ENCODE measurements at places on chromosomes 6 and 20.

DNA sequence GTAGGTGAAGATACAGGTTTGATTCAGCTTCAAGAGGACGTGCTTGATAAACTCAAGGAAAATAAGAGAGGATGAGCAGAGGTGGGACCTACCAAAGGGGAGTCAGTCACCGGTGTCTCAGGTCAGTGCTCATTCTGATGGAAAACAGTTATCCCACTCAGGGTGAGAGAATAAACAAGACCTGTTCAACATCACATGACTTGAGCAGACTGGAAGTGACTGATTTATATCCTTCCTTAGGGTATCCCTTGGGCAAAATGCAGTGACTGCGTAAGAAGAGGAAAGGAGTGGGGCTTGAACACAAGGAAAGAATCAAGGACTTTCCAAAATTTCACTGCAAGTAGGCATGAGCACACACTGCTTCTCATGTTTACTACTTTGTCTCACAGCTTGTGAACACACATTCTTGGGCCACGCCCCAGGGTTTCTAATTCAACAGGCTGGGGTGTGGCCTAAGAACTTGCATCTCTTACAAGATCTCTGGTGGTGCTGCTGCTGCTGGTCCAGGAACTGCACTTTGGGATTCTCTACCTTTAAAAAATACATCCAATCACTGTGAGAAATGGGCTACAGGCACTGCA, 11.6 kb downstream of the CST3 start:
- no peak overlapping the region for H3K4me3 ChIP-seq
- no peak for ATAC-seq
- peaks cover 31% of the 10 kb centered on the region for H3K27me3 ChIP-seq
- no peak overlapping the region for H3K27ac ChIP-seq

GRCh38 chr6:113823916-113824315, 33.2 kb upstream of the MARCKS start:
- H3K4me3 ChIP-seq: no peak overlapping the region
- no peak for ATAC-seq
- no peaks in the 10 kb centered on the region for H3K36me3 ChIP-seq
- peaks cover 5% of the 10 kb centered on the region for H3K4me1 ChIP-seq

DNA sequence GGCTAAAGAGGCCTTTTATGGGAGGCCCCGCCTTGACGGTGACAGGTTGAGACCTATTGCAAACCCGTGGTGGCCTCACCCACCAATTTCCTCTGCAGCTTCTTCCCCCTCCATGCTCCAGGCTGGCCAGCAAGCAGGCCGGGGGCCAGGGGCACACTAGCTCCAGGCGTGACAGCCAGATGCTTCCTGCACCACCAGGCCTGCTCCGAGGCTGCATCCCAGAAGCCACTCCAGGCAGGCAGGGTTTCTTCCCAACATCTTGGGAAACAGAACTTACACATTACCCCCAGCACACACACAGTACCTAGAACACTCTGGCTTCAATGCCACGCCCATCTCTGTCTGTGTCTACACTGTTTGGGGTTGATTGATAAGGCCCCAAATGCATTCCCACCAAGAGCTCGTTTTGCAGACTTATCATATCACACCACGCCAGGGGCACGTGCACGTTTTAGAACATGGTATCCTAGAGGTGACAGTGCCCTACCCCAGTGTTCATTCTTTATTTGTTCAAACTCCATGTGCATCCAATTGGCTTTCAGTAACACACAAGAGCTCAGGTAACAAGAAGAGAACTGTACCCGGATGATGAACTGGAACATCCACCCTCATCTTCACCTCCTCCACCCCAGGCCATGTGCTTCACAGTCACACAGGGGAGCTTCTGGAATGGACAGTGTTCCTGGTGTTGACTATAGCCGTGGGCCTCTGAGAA, 221.4 kb upstream of the RREB1 start:
- H3K4me1 ChIP-seq: peaks cover 8% of the 10 kb centered on the region
- H3K4me3 ChIP-seq: no peak overlapping the region
- H3K36me3 ChIP-seq: no peaks in the 10 kb centered on the region
- H3K27ac ChIP-seq: no peak overlapping the region
- no peaks in the 10 kb centered on the region for H3K27me3 ChIP-seq

DNA sequence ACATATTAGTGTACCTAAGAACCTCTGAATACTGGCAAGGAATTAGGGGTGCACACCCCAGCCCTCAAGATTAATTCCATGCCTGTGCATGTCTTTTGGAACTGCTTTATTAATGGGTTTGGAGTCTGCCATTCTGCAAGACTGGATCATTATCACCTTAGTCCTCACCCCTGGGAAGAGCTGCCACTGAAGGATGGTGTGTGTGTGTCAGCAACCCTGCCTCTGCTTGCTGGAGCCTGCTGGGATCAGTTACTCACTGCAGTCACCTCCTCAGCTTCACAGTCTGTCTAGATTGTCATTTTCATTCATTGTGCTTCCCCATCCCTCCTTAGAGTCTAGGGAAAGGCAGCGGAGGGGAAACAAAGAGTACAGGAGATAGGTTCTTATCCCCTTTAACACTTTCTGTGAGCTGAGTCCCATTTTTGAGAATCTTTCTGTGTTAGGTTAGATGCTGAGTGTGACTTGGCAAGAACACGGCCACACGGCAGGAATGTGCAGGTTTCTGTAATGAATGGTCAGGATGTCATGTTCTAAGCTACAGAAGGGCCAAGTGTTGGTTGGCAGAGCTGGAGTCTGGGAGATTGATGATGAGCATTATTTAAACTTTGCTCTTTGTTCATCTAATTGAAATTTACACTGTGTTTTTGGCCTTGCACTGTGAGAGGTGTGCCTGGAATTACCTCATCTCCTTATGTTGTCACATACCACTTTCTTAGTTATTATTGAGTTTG, 21.1 kb downstream of the GHRH start:
- no peak for ATAC-seq
- H3K4me3 ChIP-seq: no peak overlapping the region
- H3K4me1 ChIP-seq: no peaks in the 10 kb centered on the region
- peaks cover 78% of the 10 kb centered on the region for H3K36me3 ChIP-seq
- peak overlapping the region; percentile 1 for H3K27ac ChIP-seq

- no peaks in the 10 kb centered on the region for H3K36me3 ChIP-seq
- no peaks in the 10 kb centered on the region for H3K4me1 ChIP-seq
- no peak overlapping the region for H3K27ac ChIP-seq
- ATAC-seq: no peak
Measured at GRCh38 chr6:3958255-3958654, 109.1 kb downstream of the FAM50B start.

DNA sequence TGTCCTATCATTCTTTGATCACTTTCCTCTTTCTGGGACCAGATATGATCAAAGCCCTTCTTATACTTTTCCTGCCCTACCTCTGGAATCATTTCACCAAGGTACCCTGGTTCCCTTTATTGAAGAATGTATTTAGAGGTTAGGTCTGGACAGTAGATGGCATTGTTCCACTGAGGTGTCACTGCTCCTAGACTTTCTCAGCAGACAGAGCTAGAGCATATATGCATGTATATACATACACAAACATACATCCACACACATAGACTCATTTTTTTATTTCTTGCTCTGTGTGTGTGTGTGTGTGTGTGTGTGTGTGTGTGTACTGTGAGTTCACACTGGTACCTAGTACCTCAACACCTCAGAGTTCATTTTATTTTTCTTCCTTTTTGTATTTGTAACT, 40.9 kb downstream of the PTPRA start:
- H3K4me1 ChIP-seq: peaks cover 5% of the 10 kb centered on the region
- H3K27me3 ChIP-seq: no peaks in the 10 kb centered on the region
- H3K36me3 ChIP-seq: no peaks in the 10 kb centered on the region
- no peak overlapping the region for H3K4me3 ChIP-seq
- no peak overlapping the region for H3K27ac ChIP-seq

DNA sequence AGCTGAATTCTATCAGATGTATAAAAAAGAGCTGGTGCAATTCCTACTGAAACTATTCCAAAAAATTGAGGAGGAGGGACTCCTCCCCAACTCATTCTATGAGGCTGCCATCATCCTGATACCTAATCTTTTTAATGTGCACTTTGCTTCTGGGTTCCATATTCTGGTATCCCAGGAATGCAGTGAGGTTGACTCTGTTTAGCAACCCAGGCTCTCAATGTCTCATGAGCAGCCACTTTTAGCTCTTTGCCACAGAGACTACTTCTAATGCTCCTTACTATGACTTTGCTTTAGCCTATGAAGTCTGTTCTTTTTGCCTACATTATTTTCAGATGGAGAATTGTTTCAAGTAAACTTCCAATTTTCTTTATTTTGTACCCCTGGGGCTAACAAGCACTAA, 185.5 kb upstream of the NRSN1 start:
- no peak overlapping the region for H3K4me3 ChIP-seq
- H3K27me3 ChIP-seq: no peaks in the 10 kb centered on the region
- H3K4me1 ChIP-seq: no peaks in the 10 kb centered on the region
- no peak overlapping the region for H3K27ac ChIP-seq
- ATAC-seq: no peak

DNA sequence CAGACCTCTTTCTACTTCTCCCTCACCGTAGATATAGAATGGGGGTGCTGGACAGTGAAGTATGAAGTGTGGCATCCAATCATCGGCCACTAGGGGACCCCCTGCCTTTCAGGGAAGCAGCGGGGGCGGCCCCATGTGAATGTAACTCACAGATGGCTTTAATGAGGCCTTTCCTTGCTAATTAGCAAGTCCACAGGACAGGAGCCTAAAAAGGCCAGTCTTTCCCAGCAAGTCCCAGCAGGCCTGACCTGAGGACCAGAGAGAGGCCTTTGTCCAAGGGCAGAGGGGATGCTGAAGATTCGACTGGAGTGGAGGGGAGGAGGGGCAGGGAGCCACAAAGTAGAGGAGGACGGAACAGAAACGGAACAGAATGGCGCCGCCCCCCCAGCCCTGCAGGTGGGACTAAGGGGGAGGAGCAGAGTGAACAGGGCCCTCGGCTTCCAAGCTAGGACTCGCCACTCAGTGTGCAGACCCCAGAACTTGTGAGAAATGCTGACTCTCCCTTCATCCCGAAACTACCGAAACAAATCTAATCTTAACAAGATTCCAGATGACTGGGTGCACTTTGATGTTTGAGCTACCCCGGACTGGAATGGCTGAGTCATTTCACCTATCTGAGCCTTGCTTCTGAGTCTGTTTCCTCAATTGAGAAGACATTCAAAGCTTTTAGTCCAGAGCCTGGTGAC, 5.8 kb downstream of the C6orf132 start:
- H3K27me3 ChIP-seq: peaks cover 18% of the 10 kb centered on the region
- peak overlapping the region; percentile 72 for H3K4me3 ChIP-seq
- H3K27ac ChIP-seq: peak overlapping the region; percentile 85

DNA sequence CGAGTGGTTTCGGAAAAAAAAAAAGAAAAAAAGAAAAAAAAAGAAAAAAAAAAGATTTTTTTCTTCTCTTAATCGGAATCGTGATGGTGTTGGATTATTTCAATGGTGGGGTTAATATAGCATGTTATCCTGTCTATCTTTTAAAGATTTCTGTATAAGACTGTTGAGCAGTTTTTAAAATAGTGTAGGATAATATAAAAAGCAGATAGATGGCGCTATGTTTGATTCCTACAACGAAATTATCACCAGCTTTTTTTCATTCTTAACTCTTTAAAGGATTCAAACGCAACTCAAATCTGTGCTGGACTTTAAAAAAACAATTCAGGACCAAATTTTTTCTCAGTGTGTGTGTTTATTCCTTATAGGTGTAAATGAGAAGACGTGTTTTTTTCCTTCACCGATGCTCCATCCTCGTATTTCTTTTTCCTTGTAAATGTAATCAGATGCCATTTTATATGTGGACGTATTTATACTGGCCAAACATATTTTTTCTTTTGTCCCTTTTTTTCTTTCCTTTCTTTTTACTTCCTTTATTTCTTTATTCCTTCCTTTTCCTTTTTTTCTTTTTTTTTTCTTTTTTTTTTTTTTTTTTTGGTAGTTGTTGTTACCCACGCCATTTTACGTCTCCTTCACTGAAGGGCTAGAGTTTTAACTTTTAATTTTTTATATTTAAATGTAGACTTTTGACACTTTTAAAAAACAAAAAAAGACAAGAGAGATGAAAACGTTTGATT, 3.6 kb downstream of the SOX4 start:
- H3K4me1 ChIP-seq: peaks cover 19% of the 10 kb centered on the region
- no peaks in the 10 kb centered on the region for H3K36me3 ChIP-seq
